ENCODE measurements at places on chromosomes 4 and X.

DNA sequence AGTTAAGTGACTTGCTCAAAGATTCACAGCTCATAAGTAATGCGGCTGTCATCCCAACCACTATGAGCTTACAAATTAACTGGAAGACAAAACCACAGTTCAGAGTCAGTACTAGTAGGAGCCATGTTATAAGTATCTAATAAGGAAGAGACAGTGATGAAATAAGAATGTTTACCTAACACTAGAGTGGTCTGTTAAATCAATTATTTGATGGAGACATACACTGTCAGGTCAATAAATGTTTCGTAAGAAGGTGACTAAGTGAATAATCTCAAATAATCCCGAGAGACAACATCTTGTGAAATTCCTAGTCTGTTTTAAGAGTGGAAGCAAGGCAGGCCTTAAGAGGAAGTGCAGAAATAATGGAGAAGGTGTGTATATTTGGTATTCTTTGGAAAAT is 25.8 kb upstream of the AMELX start:
- no peak for DNase-seq

- no peak for DNase-seq
Observed at GRCh38 chrX:132266583-132267355, 47.5 kb upstream of the RAP2C start.

DNA sequence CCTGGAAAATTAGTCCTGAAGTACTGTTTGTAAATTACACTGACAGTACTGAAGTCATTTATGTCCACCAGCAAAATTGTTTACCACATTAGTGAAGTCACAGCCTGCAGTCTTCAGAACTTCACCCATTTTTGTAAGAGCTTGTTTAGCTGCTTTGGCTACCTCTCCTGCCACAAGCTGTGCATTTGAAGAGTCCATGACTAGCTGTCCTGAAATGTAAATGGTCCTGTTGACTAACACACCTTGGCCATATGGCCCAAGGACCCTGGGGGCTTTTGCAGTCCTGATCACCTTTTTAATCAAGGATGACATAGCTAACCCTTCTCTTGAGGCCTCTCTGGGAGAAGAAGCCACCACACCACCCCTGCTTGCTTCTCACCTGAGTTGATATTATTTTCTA is 21.4 kb upstream of the ZNF518B start:
- no peak for DNase-seq

DNA sequence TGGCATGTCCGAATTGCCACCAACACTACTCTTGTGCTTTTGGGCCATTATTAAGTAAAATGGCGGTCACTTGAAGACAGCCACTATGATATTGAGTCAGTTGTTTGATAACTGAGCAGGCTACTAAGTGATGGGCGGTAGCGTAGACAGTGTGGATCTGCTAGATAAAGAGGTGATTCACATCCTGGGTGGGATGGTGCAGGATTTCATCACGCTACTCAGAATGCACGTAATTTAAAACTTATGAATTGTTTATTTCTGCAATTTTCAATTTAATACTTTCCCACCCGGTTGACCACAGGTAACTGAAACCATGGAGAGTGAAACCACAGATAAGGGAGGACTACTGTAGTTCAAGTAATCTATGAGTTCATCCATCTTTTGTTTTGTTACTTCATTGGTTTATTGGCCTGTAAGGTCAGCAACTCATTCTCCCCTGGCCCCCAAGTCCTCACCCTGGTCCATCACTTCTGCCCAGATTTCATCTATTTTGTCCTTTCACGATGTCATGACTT is 2.9 kb downstream of the ARAF start:
- no peak for DNase-seq

DNA sequence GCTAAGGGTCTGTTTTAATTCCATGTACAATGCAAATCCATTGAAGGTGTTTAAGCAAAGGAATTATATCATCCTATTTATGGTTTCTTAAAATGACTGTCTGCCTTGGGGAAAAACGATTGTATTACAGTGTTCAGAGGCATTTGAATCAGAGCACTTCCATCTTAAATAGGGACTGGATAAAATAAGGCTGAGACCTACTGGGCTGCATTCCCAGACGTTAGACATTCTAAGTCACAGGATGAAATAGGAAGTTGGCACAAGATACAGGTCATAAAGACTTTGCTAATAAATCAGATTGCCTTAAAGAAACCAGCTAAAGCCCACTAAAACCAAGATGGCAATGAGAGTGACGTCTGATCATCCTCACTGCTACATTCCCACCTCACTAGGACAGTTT is 1167.2 kb upstream of the PABPC4L start:
- no peak for DNase-seq

DNA sequence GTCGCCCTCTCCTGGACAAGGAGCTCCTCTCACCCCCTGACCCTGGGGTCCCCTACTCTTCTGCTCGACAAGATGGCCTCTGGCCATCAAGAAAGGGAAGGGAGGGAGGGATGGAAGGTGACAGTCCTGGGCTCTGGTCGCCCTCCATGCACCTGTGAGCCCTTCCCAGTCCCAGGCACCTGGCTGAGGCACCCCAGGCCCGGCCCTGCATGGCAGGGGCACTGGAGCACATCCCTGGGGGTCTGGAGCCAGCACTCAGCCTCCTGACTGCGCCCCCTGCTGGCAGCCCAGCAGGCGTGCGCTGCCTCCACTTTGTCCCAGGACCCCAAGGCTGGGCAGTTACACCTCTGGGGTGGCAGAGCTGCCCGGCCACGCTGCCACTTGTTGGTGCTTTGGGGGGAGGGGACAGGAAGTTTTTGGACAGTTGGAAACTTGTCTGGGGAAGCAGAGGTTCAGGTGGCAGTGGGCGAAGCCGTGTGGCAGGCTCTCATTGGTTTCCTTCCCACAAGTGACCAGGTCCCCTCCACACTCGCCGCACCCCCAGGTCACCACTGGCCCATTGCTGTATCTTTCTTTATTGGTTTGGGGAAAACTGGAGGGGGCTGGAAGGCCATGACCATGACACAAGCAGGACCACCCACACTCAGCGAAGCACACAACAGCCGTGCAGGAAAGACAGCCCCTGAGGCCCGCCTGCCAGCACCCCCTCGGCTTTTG is 4.3 kb downstream of the PNCK start:
- no peak for DNase-seq

- DNase-seq, result no peak
Observed at GRCh38 chrX:10576186-10576585, 44.2 kb downstream of the MID1 start.

DNA sequence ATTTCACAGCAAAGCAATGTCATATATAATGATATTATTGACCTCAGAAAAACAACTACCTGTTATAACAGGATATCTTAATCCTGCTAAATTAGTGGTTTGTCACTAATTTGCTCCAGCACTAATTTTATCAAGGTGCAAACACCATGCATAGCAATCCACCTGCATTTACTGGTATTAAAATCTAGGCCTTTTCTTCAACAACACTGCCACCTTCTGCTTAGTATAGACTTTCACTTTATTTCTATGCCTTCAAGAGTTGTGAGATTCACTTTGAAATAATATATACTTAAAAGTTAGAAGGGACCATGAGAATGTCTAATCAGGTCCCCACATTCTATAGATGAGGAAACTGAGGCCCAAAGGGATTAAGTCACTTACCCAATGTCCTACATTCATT is 82.1 kb upstream of the IQCM start:
- DNase-seq, result no peak

- no peak for DNase-seq
Observed at GRCh38 chr4:13541176-13541604, 3.1 kb downstream of the NKX3-2 start.

DNA sequence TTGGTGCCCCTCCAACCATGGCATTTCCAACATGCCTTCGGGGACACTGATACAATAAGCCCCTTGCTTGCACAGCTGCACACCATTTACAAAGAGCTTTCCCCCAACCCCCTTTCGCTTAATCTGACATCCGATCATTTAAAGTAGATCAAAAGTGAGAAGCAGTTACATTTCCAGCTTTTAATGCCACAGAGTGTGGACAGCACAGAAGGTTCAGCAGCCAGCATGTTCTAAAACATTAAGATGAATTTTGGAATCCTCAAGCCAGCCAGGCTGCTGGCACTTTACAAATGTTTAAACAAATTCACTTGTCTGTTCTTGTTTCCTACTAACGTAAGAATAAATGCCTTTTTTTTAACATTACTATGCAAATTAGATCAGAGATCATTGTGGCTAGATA is 284.4 kb upstream of the LDB2 start:
- no peak for DNase-seq

DNA sequence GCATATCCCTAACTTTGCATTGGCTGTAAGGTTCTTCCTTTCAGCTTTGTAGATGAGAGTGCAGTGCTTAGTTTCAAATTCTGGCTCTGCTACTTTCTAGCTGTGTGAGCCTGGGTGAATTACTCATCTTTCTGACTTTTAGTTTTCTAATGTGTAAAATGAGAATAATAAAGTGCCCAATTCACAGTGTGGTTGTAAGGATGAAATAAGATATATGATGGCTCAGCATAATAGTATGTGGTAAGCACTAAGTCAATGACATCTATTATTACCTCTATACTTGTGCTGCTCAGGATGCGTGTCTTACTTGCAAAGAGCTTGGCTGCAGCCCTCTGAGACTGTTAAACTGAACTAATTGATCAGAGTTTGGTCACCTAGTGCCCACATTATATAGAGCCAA is 30.6 kb upstream of the ETNPPL start:
- DNase-seq, result no peak

- no peak for DNase-seq
Observed at GRCh38 chrX:79524642-79525041, 157.5 kb upstream of the ITM2A start.

- DNase-seq, result no peak
Observed at GRCh38 chr4:57214654-57215411, 104.6 kb upstream of the IGFBP7 start.

DNA sequence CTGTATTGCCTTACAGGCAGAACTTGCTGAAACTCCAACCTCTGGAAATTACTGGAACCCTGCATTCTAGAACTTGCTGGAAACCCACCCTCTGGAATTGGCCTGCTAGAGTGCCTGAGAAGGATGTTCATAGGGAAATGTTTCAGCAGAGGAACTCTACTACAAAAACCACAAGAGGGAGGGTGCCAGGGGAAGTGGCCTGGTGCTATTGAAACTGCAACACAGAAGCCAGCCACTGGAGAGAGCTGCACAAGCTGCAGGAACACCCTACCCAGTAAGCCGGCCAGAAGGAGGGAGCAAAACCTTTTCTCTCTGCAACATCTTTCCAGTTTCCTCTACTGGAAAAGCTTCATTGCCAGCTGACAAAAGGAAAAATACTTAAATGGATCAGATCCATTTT is 2.5 kb upstream of the BRWD3 start:
- no peak for DNase-seq
